ENCODE measurements at places on chromosomes 1 and 21.

GRCh38 chr1:156388174-156389137, 19.4 kb downstream of the RHBG start:
- DNase-seq = no peak

DNA sequence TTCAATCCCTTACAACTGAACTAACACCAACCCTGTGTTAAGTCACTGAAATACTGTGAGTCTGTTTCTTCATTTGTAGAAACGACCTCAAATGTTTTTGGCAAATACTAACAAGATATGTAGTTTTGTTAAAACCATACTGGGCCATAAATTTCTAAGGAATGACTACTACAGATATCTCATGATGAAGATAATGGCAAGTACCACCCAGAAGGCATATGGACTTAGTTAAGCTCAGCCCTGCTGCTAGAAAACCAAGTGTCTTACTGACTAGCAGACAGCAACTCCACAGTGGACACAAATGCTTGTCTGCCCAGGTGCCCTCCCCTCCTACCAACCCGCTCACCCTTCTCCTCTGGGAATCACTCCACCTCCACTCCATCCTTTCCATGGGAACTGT, 44.5 kb upstream of the BMP8B start:
- no peak for DNase-seq

GRCh38 chr1:203263496-203263895, 34.0 kb upstream of the CHIT1 start:
- DNase-seq = no peak

GRCh38 chr1:16082283-16083038, 9.0 kb upstream of the FAM131C start:
- DNase-seq = peak; percentile 32

GRCh38 chr1:79785561-79785960, 779.0 kb upstream of the ADGRL4 start:
- DNase-seq = no peak

DNA sequence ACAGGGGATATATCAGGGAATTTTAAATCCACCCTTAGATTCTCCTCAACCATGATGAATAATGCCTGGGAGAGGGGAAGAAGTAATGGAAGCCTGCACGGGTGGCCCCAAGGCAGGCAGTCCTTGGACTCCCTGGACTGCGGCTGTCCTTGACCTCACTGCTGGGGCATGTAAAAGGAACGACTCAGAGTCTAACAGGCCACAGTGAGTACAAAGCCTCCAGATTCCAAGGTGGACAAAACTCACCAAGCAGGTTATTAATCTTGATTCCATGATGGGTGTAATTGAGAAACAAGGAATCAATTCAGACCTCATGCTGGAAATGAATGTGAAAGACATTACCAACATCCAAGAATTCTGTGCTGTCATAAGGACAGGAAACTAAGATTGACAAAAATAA, 13.0 kb upstream of the ARHGAP29 start:
- DNase-seq = no peak

GRCh38 chr1:27360159-27361043, 6.4 kb downstream of the MAP3K6 start:
- no peak for DNase-seq

DNA sequence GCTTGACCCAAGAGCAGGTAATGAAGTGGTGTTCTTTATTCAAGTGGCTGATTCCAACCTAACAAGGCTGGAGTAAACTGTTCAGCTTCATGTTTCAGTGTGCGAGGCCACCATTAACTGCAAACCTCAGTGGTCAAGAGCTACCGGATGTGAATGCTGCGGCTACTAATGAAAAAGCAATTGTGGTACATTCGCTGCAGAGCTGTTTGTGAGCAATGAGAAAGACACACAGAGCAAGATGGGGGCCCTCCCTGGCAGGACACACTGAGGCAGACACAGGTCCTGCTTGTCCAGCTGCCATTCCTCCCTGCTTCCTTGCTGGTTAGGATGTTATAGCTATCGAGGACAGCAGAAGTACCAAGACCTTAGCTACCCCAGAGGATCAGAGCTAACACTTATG, 26.1 kb downstream of the SYF2 start:
- DNase-seq = no peak

DNA sequence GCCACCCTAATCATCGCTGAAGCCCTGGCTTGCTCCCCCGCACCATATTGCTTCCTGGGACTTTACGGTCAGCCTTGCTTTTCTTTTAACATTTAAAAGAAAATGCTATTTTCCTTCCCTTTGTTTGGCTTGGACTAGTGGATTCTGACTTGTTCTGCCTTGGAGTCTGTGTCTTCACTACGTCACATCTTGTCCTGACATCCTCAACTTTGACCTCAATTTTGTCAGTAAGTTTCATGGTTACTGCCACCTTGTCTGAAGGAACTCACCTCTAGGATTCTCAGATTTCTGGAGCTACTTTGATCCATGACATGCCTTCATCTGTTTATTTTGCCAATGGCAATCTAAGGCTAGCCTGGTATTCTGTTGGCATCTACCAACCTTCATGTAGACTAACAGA, 4.3 kb downstream of the RNASEL start:
- no peak for DNase-seq

Data from stimulated activated CD8-positive, alpha-beta memory T cell treated with anti-CD3 and anti-CD28 coated beads, Interleukin-15, amount 100 ng/mL, for 48 hours (primary cell).